Effector memory CD8-positive, alpha-beta T cell (primary cell): ENCODE measurements at places on chromosomes 5 and 9.

DNA sequence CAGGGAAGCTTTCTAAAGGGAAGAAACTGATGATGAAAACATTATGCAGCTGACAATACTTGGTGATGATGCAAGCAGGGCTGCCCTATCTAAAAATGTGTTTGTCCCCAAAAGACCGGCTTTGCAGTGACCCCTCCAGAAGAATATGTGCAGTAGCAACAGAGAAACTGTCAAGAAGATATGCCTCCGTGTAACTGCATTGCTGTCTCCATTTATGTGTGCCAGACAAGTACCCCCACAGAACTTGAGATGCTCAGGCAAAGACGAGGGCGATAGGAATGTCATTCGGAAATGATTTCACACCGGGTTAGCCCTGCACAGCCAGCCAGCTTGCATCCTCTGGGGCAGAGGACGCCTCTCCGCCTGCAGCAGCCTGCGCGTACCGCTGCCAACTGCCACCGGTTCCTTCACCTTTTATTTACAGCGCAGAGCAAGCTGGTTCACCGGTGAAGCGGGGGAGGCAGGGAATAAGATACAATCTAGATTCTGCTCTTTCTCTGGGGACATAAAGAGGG lies 2.0 kb downstream of the GABBR2 start:
- DNase-seq: no peak

- no peak for DNase-seq
Observed at GRCh38 chr5:74123929-74124328, 497.9 kb downstream of the ARHGEF28 start.

GRCh38 chr5:132777209-132778069 lies at the start of gene SEPTIN8:
SEPTIN8 (minus strand) TSS chr5:132777239; CDS start chr5:132777137, 102 bp downstream.
- peak; percentile 24 for DNase-seq

GRCh38 chr5:53067641-53068040 lies 41.9 kb downstream of the MOCS2 start:
- DNase-seq: no peak

GRCh38 chr5:136058039-136058971 lies 29.5 kb downstream of the TGFBI start:
- DNase-seq: no peak

GRCh38 chr5:15704397-15704947 lies 204.5 kb downstream of the FBXL7 start:
- no peak for DNase-seq

- no peak for DNase-seq
Observed at GRCh38 chr9:105138306-105138801, 106.1 kb upstream of the SLC44A1 start.

GRCh38 chr9:112532427-112532826 lies 45.8 kb downstream of the KIAA1958 start:
- DNase-seq: no peak

- DNase-seq: no peak
Observed at GRCh38 chr5:173238312-173239232, 3.6 kb upstream of the NKX2-5 start.

- DNase-seq: no peak
Observed at GRCh38 chr9:122126331-122127261, 33.0 kb downstream of the NDUFA8 start.

DNA sequence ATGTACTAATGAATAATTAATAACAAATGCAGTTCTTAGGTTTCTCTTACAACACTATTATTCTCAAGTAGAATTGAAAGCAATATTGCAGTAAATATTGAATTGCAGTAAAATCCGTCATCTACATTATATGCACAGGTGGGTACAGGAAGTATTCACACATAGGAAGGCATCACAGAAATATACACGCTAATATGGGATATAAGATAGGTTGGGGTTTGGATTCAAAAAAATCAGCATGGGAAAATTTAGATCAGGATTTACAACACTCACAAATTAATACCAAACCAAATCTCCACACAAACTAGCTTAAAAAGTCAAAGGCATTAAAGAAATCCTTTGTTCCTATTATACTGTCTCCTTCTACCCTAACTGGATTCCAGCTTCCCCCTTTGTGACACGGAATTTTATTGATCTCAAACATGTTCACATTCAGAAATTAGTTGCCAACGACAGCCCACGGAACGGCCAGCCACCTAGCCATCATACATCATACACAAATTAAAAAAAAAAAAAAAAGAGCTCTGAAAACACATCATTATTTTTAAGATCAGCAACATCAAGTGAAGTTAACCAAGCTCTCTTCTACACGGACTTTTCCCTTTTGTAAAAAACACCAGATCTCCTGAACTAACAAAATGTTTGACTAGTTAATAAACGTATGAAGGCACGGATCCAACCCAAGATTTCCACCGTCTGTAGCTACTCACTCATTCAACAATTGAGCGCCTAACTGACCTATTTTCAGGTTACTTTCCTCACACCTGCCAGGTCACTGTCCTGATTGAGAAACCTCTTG lies 2.2 kb downstream of the NR6A1 start:
- DNase-seq: no peak

- no peak for DNase-seq
Observed at GRCh38 chr9:8668751-8669150, 869.2 kb upstream of the DMAC1 start.

DNA sequence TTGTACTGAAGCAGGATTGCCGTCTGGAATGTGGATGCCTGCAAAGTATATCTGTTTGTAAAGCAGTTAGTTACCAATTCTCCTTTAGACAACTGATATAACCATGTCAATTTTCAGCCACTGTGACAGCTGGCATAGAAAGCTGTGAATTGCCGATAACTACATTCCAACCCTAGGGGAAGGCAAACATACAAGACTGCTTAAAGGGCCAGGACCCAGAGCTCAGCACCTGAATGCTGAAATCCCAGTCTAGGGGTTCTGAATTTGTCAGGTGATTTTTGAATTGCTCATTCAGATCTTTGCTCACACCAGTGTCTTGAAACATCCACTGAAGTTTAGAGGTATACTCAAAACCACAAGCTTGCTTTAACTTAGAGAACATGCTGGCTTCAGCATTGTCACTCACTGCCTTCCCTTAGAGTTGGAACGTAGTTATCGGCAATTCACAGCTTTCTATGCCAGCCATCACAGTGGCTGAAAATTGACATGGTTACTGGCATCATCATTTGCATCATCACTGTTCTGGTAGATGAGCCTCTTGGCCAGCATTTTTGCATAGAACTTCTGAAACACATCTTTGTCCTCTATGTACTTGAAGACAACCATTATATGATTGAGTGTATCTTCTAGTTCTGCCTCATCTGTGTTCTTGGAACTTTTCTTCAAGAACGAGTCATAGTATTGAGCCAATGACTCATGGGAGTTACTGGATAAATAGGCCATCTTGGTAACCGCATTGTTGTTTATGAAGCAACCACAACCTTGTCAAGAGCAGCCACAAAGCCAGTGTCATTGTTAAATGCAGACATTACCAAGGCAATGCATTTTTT lies 82.1 kb downstream of the CCDC192 start:
- peak; percentile 14 for DNase-seq

GRCh38 chr5:144167998-144168397 lies 2.5 kb downstream of the YIPF5 start:
- no peak for DNase-seq

GRCh38 chr9:137168904-137169856 lies 671 bp downstream of the LRRC26 start:
- DNase-seq: no peak

DNA sequence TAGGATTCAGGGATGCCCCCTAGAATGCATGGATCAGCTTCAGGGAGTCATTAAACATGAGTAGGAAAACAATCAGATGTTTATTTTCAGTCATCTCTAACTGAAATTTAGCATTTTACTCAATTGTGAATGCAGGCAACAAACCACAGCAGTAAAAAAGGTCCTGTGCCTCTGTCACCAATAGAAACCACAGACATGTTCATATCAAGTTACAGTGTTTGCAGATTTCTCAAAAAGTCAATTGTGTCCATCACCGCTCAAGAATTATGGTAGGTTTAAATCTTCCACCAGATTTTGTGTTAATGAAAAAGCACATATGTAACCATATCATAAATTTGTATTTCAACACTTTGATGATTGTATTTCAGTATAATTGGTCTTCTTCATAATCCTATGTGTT lies 68.4 kb upstream of the SLC1A1 start:
- DNase-seq: no peak

DNA sequence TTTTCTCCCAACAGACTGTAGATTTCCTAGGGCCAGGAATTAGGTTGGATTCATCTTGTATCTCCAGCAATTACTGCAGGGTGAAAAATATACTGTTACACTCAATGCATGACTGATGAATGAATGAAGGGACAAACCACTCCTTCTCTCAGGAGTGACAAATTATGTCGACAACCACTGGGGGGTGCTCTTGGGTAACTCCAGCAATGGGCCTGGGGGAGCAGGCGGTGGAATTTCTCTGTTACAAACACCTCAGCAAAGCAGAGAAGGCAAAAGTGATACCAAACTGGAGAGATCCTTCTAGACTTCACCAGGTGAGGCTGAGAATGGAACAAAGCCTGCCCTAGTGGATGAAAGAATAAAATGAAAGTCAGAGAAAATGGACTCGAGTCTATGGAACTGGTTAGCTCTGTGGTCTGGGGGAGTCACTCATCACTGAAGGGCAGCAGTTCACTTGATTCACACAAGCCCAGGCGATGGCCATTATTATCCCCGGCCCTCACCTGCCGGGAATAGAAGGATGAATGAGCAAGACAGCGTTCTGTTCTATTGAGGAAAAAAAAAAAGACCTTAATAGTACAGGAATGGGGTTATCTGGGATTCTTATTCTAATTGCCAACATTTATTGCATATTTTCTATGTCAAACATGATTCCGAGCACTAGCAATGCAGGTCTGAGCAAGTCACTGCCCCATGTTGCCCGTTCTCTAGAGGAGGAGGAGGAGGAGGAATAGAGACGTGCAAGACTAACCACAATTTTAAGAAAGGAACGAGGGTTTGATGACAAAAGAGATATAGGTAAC lies 341.1 kb downstream of the ASTN2 start:
- no peak for DNase-seq

DNA sequence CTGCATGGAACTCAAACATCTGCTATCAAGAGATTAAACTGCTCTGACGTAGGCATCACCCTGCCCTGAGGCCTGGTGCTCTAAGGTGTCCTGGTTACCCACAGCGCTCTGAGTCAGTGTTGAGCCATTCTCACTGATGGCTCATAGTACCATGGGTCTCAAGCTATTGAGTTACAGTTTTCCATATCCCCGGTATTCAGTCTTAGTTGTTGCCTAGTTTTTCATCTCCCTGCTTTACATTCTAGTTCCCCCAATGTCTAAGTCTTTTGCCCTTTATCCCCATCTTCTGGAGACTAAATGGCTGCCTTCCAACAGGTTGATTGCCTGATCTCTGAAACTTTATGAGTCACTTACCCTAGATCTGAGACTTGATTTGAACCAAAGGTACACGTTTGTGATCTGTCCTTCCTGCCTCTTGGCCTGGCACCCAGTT lies 161.2 kb upstream of the PTGER4 start:
- no peak for DNase-seq

DNA sequence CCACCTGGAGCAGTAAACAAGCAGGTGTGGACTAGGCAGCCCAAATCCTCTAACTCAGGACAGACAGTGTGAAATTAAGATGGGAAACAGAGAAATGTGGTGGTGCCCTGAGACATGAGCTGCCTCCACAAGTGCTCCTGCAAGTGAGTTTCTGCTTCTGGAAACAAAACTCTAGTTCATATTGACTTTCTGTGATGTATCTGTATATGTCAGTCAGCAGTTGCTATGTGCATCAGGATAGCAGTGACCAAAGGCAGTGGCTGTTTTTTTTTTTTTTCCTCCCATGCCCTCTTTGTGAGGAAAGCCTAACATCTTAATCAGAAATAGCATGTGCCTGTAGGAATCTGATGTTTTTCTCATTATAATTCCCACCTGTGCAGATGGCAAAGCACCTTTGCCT lies 318.4 kb upstream of the SEMA6A start:
- no peak for DNase-seq

DNA sequence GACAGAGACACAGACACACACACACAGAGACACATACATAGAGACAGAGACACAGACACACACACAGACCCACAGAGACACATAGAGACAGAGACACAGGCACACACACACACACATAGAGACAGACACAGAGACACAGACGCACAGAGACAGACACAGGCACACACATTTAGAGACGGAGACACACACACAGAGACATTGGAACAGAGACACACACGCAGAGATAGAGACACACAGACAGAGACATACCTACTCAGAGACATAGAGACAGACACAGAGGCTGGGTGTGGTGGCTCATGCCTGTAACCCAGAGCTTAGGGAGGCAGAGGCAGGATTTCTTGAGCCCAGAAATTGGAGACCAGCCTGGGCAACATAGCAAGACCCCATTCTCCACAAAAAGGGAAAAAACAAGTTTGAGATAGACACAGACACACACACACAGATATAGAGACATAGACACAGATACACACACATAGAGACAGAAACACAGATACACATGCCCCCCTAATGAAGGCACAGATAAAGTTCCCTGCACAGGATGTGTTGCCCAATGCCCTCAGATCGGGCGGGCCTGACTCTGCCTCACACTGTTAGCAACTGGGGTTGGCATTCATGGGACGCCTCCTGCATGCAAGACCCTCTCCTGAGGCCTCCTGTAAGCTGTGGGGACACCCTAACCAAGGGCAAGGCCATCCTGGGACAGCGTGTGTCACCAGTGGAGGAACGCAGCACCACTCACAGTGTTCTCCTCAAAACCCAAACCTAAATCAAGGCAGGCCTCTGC lies 3.3 kb upstream of the RALGDS start:
- no peak for DNase-seq

DNA sequence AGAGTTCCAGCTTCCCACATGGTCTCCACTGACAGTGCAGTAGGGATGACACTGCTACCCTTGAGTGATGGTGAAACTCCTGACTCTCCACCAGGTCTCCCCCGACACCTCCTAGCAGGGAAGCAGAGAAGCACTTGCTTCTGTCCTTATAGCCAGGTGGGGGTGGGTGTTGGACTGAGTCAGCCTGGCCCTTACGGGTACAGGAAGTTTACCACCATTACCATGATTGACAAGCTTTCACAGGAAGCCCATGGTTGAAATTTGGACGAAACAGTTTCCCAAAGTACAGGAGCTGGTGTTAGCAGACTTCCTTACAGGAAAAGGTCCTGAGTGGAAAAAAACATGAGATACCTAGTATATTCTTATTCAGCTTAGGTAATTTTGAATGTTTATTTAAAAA lies 3.1 kb upstream of the FBXL7 start:
- no peak for DNase-seq

GRCh38 chr5:160378330-160378729 lies 7.9 kb upstream of the C1QTNF2 start:
- no peak for DNase-seq
